Coronary artery (tissue), 2 donors: ENCODE measurements at places on chromosomes 12 and 14.

DNA sequence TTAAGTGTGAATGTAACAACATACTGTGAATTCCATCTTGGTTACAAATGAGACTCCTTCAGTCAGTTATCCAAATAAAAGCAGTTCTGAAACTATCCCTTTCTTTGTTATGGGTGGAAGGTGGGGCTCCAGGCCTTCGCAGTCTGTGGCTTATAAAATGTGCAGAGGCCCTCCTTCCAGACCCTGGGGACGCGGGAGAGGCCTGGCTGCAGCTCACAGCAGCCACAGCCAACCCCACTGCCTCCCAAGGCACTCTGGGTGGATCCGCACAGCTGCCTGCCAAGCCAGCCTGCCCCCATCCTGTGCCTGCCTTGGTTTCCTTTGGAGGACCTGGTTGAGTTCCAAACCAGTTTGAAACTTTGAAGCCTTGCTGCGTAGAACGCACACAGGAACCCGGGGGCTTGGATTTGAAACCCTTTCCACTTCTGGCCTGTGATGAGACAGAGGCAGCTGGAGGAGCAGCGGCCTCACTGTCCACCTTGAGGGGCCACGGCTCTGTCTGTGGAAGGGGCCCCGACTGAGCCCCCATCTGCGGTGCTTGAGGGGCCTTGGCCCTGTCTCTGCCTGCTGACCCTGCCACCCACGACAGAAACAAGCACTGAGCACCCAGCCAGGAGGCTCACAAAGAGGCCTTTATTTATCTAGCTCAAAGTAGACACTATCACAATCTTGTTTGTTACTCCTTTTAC, 30.4 kb downstream of the CCNK start:
- DNase-seq: no peak

GRCh38 chr12:63989301-63989845, 144.9 kb downstream of the SRGAP1 start:
- DNase-seq: no peak

GRCh38 chr12:131222329-131223139, 268.8 kb downstream of the ADGRD1 start:
- DNase-seq: no peak

DNA sequence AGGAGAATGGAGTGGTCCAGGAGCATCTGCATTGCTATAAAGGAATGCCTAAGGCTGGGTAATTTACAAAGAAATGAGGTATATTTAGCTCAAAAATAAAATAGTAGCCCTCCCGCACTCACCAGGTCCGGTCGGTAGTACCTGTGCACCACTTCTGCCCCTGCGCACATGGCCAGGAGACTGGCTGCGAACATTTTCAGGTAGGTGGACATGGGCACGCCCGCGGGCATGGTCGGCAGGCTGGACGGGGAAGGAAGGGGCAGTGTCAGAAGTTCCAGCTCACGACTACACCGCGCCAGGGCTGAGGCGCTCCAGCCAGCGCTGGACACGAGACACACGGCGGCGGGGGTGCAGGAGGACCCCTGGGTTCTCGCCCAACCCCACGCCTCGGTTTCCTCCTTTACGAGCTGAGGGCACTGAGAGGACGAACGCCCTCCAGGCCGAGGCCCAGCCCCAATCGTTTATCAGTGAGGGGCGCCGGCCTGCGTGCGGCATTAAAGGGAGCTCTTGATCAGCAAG, 9.1 kb upstream of the TDG start:
- peak; percentile 80 for DNase-seq

DNA sequence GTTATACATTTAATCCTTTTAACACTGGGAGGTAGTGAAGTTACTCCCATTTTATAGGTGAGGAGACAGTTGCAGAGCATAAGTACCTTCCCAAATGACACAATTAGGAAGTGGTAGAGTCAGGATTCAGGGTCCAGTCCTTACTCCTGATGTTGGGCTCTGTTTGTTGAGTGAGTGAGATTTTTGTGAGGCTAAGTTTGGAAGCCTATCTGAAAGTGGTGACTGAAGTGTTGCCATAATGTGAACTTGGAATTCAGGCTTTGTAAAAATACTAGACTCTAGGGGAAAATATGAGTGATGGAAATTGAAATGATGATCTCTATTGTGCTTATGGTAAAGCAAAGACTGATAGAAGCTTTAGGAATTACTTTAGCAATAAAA, 2.2 kb downstream of the NUDT4 start:
- no peak for DNase-seq
